ENCODE measurements at places on chromosomes 2 and 18. TPM values are rescaled to one million over a fixed set of nuclear protein-coding genes. Genes with fewer than 3 reads are reported as not detected.

Gene C18orf54
- 3.2 TPM for total RNA-seq

Gene C1GALT1C1L
- 0.33 TPM for total RNA-seq

Gene LOXHD1
- not detected for total RNA-seq

Gene DLX2
- 0.16 TPM for total RNA-seq

Gene ARHGAP28
- total RNA-seq, result 8.9 TPM

Gene DCDC2C
- not detected for total RNA-seq

Gene SCRN3
- 10.3 TPM for total RNA-seq

Gene GNLY
- not detected for total RNA-seq

Gene PLEK
- under 0.01 TPM for total RNA-seq

Gene GULP1
- total RNA-seq, result 54.9 TPM

Gene DNAJC5G
- total RNA-seq, result not detected

Gene CPO
- 0.13 TPM for total RNA-seq

Gene SPRED2
- total RNA-seq, result 15.2 TPM

Gene M1AP
- total RNA-seq, result 1.3 TPM

Gene ADAM17
- 24.5 TPM for total RNA-seq

All from mesangial cell (primary cell).